PC-3 (cell line): ENCODE measurements at places on chromosomes 2 and 18. TPM values are rescaled to one million over a fixed set of nuclear protein-coding genes. Genes with fewer than 3 reads are reported as not detected.

DNA sequence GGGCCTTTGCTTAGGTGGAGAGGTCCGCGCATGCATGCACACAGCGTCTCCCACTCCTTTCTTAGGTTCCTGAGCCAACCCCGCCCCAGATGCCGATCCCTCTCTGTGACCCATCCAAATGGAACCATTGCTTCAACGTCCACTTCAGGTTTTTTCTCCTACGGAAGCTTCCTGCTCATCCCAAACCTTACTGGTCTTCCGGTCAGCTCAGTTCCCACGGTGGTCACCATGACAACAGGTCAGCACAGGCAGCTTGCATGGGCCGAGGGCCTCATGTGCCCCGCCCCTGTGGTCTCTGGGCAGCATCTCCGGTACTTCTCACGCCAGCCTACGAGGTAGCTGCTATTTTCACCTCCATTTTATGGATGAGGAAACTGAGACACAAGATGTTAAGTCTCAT, 163.7 kb downstream of the SOCS6 start:
- no peak overlapping the region for H3K4me3 ChIP-seq
- no peaks in the 10 kb centered on the region for H3K4me1 ChIP-seq
- H3K27me3 ChIP-seq = no peaks in the 10 kb centered on the region
- no peak overlapping the region for H3K27ac ChIP-seq

GRCh38 chr2:237883951-237884446, 24.6 kb downstream of the RAMP1 start:
- no peaks in the 10 kb centered on the region for H3K27me3 ChIP-seq
- no peak overlapping the region for H3K4me3 ChIP-seq
- DNase-seq = no peak
- H3K4me1 ChIP-seq = peaks cover 13% of the 10 kb centered on the region

DNA sequence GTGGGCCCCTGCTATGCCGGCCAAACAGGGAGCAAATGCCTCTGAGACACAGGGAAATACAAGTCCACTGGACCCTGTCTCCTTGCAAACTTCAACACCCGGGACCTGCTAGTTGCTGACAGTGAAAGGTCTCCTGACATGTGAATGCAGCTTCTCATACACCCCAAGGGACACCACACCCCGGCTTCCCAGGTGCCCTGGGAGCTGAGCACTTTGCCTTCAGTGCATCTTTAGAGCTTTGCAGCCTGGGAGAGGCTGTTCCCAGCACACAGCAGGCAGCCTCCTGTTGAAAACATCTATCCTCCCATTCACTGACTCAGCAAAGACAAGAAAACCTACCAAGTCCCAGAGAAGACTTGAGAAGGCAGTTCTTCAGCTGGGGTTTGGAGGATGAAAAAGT, 143.4 kb downstream of the COL6A3 start:
- H3K27me3 ChIP-seq = no peaks in the 10 kb centered on the region
- DNase-seq = no peak
- no peaks in the 10 kb centered on the region for H3K36me3 ChIP-seq

GRCh38 chr2:54401554-54401953, 54.6 kb upstream of the SPTBN1 start:
- H3K27me3 ChIP-seq = no peaks in the 10 kb centered on the region
- no peak overlapping the region for H3K4me3 ChIP-seq
- no peaks in the 10 kb centered on the region for H3K36me3 ChIP-seq
- H3K4me1 ChIP-seq = no peaks in the 10 kb centered on the region

ALPI gene
- total RNA-seq = not detected in 2 replicates
